ENCODE measurements at places on chromosomes 2 and 18. TPM values are rescaled to one million over a fixed set of nuclear protein-coding genes. Genes with fewer than 3 reads are reported as not detected.

CREG2 gene
- total RNA-seq: 1.8 TPM

DNA sequence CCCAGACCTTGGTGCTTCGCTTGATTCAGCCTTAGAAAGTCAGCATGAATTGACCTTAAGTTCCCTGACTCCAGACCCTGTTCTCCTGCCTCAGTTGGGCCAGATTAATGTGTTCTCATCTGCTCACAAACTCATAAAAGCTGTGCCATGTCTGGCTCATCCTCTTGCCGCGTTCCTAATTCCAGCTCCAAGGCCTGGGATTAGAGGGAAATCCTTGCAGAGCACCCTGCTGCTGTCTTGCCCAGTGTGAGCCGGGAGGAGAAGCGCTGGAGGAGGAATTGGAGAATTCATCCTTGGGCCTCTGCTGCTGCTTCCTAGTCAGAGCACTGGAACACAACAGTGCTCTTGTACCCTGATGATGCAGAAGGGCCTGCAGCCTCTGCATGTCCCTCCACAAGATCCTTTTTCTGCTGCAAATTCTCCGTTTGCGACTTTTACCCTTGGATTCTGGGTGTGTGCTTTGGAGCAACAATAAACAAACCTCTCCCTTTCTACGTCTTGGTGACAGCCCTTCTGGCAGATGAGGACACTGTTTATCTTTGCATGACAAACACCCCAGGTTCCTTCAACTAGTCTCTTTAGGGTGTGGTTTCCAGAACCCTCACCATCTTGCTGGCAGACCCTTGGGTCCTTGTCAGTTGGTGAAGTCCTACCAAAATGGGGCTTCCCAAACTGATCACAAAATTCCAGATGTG lies 46.9 kb upstream of the CNGA3 start:
- DNase-seq: no peak

TUBB8B gene
- total RNA-seq: not detected

DNA sequence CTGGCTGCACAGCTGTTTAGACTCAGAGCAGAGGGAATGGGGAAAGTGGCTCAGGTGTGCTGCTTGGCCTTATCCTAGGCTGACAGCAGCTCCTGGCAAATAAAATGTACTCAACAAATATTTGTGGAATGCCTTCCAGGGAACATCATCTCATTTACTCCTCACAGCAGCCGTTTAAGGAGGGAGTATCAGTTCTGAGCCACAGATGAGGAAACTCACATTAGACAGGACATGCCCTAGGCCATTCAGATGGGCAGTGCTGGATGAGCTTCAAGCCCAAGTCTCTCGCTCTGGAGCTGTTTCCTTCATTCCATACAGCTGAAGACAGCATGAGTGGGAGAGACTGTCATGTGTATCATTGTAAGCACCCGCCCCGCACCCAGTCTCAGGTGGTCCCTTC lies 129.6 kb upstream of the CNGA3 start:
- DNase-seq: no peak

FBXO41 gene
- 6.6 TPM for total RNA-seq

DNAJB2 gene
- 93.6 TPM for total RNA-seq

GRCh38 chr2:170301626-170302025 lies 123.7 kb downstream of the MYO3B start:
- no peak for DNase-seq

DNA sequence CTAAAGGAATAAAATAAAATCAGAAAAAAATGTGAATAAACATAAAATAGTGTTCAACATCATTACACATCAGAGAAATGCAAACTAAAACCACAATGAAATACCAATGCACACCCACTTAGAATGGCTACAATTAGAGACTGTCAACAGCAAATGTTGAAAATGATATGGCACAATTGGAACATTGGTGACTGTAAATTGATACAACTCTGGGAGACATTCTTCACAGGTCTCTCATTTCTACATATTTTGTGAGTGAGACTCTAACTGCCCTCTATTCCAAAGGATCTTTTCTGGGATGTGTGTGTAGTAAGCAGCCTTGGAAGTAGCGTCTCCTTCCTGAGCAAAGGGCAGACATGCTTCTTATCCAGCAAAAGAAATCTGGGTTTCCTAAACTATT lies 323.0 kb downstream of the FBXO15 start:
- DNase-seq: no peak

DNA sequence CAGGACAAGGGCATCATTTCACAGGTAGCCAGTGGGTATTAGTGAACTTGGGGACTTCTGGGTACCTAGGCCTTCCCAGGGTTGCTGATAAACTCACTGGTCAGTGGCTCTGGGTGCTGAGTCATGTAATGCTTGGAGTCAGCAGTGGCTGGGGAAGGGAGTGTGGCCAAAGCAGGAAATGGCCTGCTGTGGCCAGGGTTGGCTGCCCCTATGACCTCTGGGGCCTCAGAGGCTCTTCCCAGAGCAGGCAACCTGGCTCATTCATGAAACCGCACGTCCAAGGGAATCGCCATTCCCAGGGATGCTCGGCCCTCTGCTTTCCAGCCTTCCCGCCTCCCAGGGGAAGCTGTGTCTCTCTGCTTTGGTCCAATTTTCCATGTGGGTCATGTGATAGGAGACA lies 294.9 kb downstream of the DYSF start:
- no peak for DNase-seq

ECEL1 gene
- total RNA-seq: 0.39 TPM

PDE1A gene
- total RNA-seq: 9.7 TPM

DNA sequence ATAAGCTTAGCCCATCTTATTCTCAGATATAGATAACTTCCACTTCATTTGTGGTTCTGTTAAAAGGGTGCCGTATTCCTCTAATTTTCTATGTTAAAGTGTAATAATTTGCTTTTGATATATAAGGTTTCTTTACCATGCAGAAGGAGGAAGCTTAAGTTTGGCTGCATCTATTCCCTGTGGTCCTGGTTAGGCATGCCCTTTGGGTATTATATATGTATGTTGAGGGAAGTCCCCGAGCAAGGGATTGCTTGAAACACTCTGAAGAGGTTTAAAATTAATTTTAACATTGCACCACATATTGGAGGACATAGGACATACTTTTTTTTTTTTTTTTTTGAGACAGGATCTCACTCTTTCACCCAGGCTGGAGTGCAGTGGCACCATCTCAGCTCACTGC lies 16.9 kb upstream of the MYO1B start:
- DNase-seq: no peak

- DNase-seq: no peak
These were observed 212.4 kb upstream of the HNRNPA3 start for GRCh38 chr2:177000061-177000714.

- DNase-seq: no peak
These were observed 93.8 kb upstream of the PHLPP1 start for GRCh38 chr18:62621546-62621945.

LONRF2 gene
- 3.6 TPM for total RNA-seq

PSMD1 gene
- total RNA-seq: 102 TPM

DNA sequence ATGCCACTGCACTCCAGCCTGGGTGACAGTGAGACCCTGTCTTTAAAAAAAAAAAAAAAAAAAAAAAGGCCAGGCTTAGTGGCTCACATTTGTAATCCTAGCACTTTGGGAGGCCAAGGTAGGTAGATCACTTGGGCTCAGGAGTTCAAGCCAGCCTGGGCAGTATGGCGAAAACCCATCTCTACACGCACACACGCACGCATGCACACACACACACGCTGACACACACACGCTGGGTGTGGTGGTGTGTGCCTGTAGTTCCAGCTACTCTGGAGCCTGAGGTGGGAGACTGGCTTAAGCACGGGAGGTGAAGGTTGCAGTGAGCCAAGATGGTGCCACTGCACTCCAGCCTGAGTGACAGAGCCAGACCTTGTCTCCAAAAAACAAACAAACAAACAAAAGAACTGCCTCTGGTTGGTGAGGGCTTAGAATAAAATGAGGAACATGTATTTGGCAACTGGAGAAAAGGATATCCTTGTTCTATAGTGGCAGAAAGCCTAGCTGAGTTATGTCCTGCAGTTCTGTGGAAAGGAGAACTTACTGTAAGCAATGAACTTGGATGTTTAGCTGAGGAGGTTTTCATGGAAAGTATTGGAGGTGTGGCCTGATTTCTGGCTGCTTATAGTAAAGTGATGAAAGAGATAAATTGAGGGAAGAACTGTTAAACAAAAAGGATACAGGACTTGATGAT lies 34.0 kb downstream of the HAT1 start:
- DNase-seq: no peak

DNA sequence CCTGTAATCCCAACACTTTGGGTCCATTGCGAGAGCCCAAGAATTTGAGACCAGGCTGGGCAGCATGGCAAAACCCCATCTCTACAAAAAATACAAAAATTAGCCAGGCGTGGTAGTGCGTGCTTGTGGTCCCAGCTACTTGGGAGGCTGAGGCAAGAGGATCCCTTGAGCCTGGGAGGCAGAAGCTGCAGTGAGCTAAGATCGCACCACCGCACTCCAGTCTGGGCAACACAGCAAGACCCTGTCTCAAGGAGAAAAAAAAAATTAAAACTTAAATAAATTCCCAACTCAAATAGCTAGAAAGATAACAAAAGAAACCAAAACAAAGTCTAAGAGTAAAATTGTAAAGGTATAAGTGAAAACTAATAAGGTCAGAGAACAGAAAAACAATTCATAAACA lies 6.2 kb downstream of the ASXL2 start:
- DNase-seq: no peak

GNAL gene
- total RNA-seq: 19.4 TPM
